Stimulated activated naive B cell treated with anti-CD40 and anti-IgM and Interleukin-4, amounts not matched to agents 10 μg/mL and 1 μg/mL and 100 μg/mL, for 72 hours (primary cell): ENCODE measurements at places on chromosomes 7 and 10.

DNA sequence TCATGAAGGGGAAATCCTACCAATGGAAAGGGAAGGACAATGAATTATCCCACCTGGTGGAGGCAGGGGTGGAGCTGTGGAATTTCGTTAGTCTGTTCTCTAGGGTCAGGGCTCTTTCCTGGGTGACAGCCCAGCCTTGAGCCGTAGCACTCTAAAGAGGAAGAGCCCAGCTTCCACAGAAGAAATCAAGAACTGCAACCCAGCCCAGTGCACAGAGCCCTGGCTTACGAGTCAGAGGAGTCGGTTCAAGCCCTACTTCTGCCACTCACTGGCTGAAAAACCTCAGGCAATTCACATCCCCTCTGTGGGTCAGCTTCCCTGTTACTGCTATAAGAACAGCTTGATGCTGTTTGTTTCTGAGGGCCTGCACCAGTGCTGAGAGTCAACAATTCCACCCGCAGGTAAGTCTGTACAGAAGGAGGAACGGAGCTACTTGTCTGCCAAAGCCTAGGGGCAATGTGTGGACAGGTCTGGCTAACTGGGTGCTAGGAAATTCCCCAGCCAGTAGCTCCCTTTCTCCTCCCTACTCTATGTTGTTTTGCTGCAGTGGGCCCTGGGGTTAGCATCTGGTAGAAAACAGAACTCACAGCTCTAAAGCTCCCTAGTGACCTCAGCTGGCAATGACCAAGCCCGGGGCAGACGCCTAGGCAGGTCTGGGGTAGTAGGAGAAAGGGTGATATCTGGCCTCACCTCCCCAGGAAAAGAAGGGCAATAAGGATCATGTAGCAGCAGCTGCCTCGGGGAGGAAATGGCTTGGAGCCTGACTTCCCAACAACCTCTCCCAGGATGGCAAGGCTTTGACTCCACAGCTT is 3.3 kb downstream of the AVPI1 start:
- no peak for DNase-seq

DNA sequence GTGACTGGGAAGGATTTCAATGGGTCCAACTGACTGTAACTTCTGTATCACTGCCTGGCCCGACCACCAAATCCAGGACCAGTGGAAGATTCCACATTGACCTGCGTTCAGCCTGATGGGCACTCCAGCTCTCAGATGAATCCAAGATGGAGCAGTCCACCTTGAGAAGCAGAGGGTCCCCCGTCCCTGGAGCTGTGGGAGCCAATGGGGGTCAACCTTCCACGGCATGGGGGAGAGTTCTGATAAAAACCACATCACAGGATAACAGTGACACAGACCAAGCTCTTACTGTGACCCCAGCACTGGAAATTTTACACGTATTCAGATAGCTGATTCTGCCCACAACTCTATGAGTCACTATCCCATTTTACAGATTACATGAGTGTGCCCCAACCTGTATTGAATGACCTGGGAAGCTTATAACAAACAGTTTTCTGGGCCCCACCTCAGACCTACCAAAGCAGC is 11.2 kb downstream of the ZCCHC24 start:
- DNase-seq: no peak

- DNase-seq: no peak
Observed at GRCh38 chr7:40899636-40900507, 765.1 kb downstream of the SUGCT start.

GRCh38 chr7:50273870-50274269 is 30.6 kb upstream of the IKZF1 start:
- DNase-seq: no peak

DNA sequence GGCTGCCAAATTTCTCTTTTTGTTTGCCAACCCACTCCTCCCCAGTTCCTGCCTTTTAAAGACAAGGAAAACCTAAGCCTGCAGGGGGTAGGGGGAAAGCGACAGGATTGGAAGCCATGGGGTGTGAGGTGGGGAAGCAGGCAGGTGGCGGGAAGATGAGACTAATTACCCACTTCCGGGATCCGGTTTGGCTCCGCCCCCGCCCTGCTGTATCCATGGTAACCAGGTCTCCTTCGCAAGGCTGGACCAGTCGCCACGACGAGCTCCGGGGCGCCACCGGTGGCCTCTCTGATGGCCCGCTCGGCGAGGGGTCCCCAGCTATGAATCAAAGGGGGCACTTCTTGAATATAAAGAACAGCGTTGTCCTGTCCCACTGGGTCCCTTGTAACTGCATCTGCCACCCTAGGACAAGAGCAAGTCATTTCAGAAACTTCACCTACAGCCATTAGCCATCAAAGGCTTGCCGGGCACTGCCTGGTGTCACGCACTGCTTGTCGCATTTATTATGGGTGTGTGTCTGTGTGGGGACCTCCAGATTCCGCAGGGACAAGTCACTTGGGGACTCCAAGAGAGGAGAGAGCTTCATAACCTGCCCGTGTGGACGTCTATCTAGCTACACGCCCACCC is 55.4 kb upstream of the LMTK2 start:
- peak; percentile 15 for DNase-seq

DNA sequence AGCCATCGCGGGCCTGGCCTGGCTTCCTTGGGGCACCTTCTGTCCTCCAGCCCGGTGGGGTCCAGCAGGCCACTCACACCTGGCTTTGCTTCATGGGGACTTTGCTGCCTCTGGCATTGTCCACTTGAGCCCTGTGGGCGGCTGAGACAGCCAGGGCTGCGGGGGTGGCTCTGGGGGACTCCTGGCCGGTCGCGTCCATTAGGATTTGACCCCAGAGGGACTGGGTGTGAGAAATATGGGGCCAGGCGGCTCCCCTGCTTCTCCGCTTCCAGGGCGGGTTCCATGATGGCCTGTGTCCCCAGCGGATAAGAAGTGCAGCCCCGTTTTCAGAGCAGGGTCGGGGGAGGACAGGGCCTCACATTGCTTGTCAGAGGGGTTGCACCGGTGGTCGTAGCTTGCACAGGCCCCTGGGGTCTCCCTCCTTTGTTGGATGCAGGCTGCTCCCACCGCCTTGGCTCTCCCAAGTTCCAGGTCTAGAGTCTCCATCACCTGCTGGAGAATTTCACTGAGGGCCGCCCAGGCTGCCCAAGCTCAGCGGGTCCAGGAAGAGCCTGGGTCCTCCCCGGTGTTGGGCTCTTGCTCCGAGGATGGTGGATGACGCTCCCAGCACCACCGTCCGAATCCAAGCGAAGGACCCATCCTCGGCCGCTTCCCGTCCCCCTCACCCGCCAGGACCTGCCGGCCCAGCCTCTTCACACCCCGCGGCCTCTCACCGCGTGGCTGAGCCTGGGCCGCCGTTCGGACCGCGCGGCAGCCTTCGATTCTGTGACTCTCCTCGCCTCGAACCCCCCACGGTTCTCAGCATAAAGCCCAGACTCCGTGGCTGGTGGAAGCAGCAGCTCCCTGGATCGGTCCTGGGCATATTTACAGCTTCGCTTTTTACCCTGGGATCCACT is 140.1 kb downstream of the DYNC2I1 start:
- no peak for DNase-seq

DNA sequence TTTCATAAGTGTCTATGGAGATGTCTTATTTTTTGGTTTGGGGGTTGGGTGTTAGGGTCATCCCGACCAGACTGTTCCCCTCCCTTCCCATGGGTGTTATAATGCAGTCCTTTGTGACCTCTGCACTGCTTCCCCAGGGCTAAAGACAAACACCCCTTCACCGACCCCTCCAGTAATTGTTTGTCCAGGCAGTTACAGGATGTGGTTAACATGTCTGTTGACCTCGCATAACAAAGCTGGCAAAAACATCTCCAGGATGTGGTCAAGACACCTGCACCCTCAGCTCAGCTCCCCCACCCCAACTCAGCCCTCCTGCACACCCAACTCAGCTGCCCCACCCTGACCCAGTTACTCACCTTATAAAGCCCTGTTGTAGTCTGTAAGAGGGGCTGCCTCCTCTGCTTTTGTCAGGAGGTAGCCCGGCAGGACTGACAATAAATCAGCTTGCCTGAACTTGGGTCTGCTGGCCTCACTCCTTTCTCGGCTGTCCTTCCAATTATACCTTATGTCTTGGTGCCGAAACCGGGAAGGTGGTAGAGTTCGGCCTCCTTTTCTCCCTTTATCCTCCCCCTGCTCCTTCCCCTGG is 102.2 kb downstream of the ZNF92 start:
- peak; percentile 47 for DNase-seq

GRCh38 chr7:14843755-14844154 is 58.8 kb downstream of the DGKB start:
- DNase-seq: no peak

- DNase-seq: no peak
Observed at GRCh38 chr10:113463777-113464176, 89.1 kb upstream of the HABP2 start.
